ENCODE measurements at places on chromosomes 2 and 18. TPM values are rescaled to one million over a fixed set of nuclear protein-coding genes. Genes with fewer than 3 reads are reported as not detected.

- DNase-seq, result peak; percentile 36
- H3K4me3 ChIP-seq, result peak overlapping the region; percentile 77
- H3K27ac ChIP-seq, result no peak overlapping the region
- H3K4me1 ChIP-seq, result peaks cover 15% of the 10 kb centered on the region
- peaks cover 20% of the 10 kb centered on the region for H3K27me3 ChIP-seq
- H3K36me3 ChIP-seq, result no peaks in the 10 kb centered on the region
Measured at GRCh38 chr2:179263446-179264367, 925 bp downstream of the SESTD1 start.

DNA sequence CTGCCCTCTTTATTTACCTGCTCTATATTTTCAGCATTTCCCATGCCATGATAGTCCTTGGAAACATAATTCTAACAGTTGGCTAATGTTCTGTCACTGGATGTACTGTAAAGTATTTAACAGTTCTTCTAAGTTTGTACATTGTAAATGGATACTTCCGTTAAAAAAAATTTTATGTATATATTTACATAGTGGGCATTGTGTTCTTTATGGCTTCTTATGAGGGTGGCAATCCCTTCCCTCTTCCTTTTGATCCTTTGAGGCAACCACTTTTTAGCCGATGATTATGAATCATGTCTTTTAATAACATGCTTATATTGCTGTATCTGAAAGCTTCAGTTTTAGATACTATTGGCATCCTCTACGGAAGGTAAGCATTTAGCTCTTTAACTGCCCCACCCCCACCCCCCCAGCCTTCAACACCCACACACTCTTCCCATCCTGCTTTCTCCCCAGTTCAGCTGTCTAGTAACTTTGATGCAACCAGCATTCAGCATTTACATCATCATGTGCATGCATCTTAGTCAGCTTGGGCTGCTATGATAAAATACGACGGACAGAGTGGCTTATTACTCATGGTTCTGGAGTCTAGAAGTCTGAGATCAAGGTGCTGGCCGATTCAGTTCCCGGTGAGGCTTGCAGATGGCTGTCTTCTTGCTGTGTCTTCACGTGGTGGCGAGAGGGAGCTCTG, 21.0 kb upstream of the EDAR start:
- H3K27ac ChIP-seq, result no peak overlapping the region
- no peaks in the 10 kb centered on the region for H3K36me3 ChIP-seq
- no peak for DNase-seq
- H3K4me3 ChIP-seq, result no peak overlapping the region
- H3K27me3 ChIP-seq, result no peaks in the 10 kb centered on the region

DNA sequence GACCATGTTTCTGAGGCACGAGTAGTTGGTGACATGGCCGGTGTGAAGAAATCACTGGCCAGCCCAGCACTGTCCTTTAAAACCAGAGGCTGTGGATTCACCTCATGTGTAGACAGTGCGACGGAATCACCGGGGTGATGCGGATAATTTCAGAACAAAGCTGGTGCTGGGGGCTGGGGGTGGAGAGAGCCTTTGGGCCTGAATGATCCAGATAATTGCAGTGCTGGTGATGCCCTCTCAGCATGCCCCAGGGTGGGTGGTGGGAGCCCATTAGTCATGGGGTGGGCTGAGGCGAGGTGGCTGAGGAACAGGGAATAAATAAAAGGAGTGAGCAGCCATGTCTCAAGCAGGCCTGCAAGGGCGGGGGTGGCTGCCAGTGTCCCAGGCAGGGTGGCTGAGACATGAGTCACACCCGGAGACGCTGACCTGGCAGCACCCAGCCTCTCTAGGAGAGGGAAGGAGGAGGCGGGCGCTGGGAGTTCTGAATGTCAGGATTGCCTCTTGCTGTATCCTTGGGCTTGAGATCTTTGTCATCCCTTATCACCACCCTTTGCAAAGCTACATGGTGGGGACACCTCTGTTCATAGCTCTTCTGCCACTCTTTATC, 151.1 kb upstream of the MSH6 start:
- no peaks in the 10 kb centered on the region for H3K27me3 ChIP-seq
- no peak overlapping the region for H3K27ac ChIP-seq
- H3K4me1 ChIP-seq, result no peaks in the 10 kb centered on the region
- DNase-seq, result no peak

Gene KCNF1
- total RNA-seq, result not detected

Gene POTEE
- total RNA-seq, result 0.27 TPM

Gene SCYGR4
- total RNA-seq, result not detected
